ENCODE measurements at places on chromosomes 7 and 10.

GRCh38 chr10:110192552-110192951, 14.9 kb upstream of the MXI1 start:
- DNase-seq: no peak

DNA sequence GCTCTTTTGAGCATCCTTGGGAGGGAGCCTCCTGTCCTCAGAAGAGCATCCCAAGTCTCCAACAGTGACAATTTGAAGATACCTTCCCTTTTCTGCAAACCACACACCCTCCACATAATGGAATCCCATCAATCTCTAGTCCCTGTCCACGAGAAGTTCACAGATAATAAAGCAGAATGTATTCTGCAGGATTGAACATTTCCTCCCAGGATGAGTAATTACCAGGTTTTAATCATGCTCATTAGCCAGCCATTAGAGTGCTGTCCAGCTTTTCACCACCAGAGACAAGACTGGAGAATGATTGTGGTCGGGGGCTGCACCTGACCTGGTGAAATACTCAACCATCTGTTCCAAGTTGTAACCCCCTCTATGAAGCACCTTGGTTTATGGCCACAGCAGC, 958.6 kb downstream of the KCNMA1 start:
- DNase-seq: no peak

DNA sequence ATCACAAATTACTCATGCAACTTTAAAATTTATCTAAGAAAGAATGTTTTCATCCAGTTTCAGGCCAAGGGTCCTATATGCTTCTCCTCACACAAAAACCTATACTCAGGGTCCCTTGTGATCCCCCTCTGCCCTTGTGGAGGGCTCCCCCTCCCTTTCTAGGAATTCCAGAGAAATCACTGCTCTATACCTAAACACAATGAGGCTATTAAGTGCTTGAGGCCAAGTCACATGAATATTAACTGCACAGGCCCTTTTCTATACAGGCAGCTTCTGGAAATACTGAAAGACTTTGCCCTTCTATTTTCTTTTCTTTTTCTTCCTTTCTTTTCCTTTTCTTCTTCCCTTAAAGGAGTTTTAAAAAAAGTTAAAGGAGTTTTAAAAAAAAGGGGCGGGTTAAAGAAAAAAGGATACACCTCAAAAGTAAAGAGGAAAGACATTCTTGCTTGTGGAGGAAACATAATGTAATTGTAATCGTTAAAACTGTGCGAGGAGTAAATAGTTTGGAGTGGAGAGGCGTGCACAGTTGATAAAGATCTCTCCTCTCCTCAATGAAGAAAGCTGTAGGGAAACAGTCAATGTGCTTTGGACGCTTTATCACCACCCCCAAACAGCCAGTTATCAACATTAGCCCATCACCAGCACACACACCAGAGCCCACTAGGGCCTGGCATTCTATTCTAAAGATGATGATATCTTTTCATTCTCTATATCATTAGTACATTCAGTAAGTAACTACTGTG, 16.4 kb downstream of the GRB10 start:
- DNase-seq: no peak

DNA sequence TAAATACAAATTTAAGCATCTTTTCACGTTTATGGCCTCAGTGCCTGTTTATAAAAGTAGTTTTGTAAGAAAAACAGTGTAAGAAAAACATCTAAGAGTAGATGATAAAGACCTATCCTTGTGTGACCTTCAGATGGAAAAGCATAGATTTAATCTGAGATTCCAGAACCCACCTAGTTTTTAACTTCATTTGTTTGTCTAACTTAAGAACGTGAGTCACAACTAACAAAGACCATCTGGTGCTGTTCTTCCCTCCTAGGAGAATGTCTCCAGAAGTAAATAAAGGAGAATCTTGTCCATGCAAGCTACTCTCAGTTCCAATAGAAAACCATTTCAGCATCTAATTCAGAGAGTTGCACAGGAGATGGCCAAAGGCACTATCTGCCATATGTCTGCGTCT, 265.4 kb upstream of the C7orf33 start:
- DNase-seq: no peak

DNA sequence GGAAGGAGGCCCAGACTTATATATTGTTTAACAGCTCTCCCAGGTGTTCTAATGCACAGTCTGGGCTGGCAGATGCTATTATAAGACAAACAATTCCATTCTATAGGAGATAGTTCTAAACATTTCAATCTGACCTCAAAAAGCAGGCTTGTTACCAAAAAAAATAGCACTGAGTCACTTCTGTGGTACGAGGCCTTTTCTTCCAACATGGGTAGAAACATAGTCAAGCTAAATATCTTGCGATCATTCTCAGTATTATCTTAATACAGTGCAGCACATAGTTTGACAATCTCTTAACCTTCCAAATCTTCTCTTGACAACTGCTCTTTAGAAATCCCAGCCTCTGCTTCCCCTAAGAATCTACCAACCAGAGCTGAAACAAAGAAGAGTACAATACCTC, 46.6 kb upstream of the MKX start:
- DNase-seq: no peak

GRCh38 chr10:35226507-35226906, 99.9 kb downstream of the CREM start:
- DNase-seq: no peak
